ENCODE measurements at places on chromosomes 7 and 10.

- DNase-seq, result no peak
Measured at GRCh38 chr10:21158301-21158700, 261.2 kb upstream of the NEBL start.

GRCh38 chr7:79893991-79894390 is 240.6 kb upstream of the GNAI1 start:
- no peak for DNase-seq

DNA sequence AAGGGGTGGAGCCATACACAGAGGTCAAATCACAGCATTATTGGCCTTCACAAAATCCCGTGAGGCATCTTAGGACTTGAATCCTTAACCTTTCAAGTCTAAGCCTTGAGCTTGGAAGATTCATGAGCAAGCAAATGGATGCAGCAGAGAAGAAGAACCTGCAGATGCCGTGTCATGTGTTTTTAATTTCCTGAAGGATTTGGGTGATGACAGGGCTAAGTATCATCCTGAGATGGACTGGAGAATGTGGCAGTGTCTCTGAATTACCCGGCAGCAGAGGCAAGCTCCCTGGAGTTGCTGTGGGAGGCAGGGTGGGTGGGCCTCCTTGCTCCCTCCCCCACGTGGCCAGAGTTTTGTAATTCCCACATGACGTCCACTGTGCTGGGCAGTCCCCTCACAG is 50.8 kb downstream of the GCC1 start:
- DNase-seq, result no peak

DNA sequence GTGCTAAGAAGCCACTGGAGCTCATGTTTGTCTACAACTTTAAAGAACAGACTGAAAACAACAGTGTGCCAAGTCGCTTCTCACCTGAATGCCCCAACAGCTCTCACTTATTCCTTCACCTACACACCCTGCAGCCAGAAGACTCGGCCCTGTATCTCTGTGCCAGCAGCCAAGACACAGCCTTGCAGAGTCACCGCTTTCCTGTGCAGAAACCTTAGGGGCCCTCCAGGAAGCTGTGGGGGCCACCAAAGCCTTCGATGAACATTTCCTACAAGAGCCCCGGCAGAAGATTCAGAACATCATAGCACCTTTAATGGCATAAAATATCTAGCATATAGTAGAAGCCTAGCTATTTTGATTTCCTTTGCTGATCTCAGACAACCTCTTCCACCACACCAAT is 88.0 kb upstream of the PRSS58 start:
- DNase-seq, result peak; percentile 62

GRCh38 chr10:118812393-118812740 is 57.6 kb upstream of the CACUL1 start:
- no peak for DNase-seq

DNA sequence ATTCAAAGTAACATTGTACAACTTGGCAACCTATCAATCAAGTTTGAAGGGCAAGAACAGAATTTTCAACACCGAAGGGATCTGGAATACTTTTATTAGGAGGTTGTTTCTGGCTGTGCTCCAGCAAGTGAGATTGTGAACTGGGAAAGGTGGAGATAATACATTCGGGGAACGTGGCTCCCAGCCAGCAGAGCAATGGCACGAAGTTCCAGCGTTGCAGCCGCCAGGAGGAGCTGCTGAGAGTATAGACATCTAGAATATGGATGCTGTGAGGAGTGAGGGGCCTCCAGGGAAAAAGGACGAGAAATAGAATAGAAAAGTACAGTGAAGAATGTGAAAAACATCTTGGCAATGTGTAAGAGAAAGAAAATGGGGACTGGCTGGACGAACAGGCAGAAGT is 69.5 kb downstream of the TCERG1L start:
- peak; percentile 36 for DNase-seq

- DNase-seq, result peak; percentile 43
Measured at GRCh38 chr7:150339409-150339809, 2.0 kb downstream of the RARRES2 start.

- peak; percentile 57 for DNase-seq
Measured at GRCh38 chr7:30321882-30322192, 37.4 kb downstream of the ZNRF2 start.

DNA sequence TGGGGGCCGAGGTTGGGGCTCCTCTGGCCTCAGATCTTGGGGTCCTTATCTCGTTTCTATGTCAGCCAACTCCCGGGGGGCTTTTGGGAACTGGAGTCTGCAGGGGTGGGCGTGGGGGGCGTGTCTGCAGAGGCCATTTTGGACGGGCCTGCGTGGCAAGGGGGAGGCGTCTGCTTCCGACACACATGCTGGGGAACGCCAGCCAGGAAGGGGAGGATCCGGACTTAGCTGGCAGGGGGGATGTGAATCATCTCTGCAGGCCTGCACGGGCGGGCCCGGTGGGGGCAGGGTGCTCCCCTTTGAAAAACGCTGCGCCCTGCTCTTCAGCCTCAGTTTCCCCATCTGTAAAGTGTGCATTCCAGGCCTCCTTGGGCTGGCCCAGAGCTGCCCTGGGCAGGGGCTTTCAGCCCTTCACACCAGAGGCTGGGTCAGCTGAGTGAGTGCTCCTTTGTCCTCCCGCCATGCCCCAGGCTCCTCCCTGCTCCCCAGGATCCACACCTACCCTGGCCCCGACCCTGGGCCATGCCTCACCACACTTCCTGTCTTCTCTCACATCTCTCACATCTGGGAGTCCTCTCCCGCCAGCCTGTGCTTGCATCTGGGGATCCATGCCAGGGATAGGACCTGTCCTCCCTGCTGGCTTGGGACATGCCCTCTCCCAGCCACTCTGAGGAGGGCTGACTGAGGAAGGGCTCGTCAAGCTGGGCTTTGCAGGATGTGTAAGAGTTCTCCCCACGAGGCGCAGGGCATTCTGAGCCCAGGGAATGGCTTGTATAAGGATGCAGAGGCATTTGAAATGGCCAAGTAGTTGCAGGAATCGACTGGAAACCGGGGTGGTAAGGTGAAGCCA is 172.6 kb upstream of the TNRC18 start:
- peak; percentile 97 for DNase-seq

GRCh38 chr10:99917963-99918825 is 91.6 kb downstream of the DNMBP start:
- no peak for DNase-seq

DNA sequence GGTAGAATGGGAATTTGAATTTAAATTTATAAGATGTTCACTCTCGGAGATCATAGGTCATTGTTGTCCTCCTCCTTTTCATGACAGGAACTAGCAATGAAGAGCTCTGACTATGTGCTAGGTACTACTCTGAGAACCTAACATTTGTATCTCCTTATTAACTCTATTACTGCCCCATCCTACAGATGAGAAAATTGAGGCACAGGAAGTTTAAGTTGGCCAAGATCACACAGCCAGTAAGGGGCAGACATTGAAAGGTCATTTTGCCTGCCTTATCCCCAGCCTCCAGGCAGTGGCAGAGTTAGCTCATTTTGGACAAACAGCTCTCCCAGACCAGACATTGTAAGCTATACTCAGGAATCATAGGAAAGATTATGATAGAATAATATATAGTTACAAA is 6.0 kb downstream of the SRGN start:
- DNase-seq, result peak; percentile 66

Data from hematopoietic multipotent progenitor cell treated with erythropoietin and hydrocortisone succinate and interleukin-3 and kit ligand, for 4 days (in vitro differentiated cells).